ENCODE measurements at places on chromosomes 5 and 9. TPM values are rescaled to one million over a fixed set of nuclear protein-coding genes. Genes with fewer than 3 reads are reported as not detected.

GRCh38 chr9:127177231-127177630 lies 54.8 kb upstream of the ANGPTL2 start:
- H3K27me3 ChIP-seq = no peaks in the 10 kb centered on the region
- no peaks in the 10 kb centered on the region for H3K4me1 ChIP-seq
- no peak overlapping the region for H3K27ac ChIP-seq
- no peak for DNase-seq
- H3K36me3 ChIP-seq = no peaks in the 10 kb centered on the region

DNA sequence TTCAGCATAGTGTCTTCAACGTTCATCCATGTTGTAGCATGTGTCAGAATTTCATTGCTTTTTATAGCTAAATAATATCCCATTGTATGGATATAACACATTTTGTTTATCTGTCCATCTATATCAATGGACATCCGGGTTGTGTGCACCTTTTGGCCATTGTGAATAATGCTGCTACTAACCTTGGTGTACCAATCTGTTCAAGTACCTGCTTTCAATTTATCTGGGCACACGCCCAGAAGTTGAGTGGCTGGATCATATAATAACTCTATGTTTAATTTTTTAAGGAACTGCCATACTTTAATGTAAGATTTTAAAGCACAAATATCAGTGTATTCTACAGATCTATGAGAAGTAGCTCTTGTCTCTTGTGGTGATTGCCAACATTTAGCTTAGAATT lies 43.5 kb downstream of the SCAI start:
- no peak overlapping the region for H3K4me3 ChIP-seq
- no peaks in the 10 kb centered on the region for H3K27me3 ChIP-seq
- no peak overlapping the region for H3K27ac ChIP-seq

GRCh38 chr9:70297141-70297540 lies 38.4 kb downstream of the SMC5 start:
- no peak overlapping the region for H3K27ac ChIP-seq
- no peaks in the 10 kb centered on the region for H3K4me1 ChIP-seq
- no peak for DNase-seq
- no peak overlapping the region for H3K4me3 ChIP-seq
- no peaks in the 10 kb centered on the region for H3K27me3 ChIP-seq
- H3K36me3 ChIP-seq = peaks cover 50% of the 10 kb centered on the region

DNA sequence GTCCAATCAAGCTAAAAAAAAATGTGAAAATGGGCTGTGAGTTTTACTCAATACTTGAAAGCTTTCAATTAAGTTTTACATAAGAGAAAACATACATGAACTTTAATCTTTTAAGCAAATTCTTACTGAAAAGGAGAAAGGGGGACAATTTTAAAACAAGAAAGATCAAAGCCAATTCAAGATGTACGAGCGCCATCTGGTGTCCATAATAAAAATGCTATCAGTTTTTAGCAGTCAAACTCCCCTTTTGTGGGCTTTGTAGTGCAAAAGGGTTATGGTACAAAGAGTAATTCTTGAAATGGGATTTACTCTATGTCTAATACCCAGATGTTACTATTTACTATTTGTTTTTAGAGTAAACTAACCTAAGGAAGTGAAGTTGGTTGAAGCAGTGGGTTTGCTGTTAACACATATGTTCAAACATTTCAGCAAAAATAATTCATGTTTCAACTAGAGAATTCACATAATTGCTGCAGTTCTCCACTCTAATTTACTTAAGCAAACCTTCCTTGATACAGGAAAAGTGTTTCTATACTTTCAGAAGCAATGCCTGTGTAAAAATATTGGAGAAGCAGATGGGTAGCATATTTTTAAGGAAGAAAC lies 228.2 kb upstream of the TYRP1 start:
- DNase-seq = peak; percentile 55
- no peak overlapping the region for H3K27ac ChIP-seq
- no peaks in the 10 kb centered on the region for H3K36me3 ChIP-seq
- H3K27me3 ChIP-seq = no peaks in the 10 kb centered on the region
- H3K4me1 ChIP-seq = no peaks in the 10 kb centered on the region

- no peaks in the 10 kb centered on the region for H3K36me3 ChIP-seq
- no peak overlapping the region for H3K27ac ChIP-seq
- H3K27me3 ChIP-seq = no peaks in the 10 kb centered on the region
- no peaks in the 10 kb centered on the region for H3K4me1 ChIP-seq
Measured at GRCh38 chr9:129068990-129069861, 11.7 kb upstream of the DOLPP1 start.

- no peak for DNase-seq
- H3K27me3 ChIP-seq = no peaks in the 10 kb centered on the region
- H3K27ac ChIP-seq = no peak overlapping the region
- H3K36me3 ChIP-seq = no peaks in the 10 kb centered on the region
Measured at GRCh38 chr9:94150279-94150828, 66.1 kb downstream of the PTPDC1 start.

- no peak overlapping the region for H3K27ac ChIP-seq
- H3K4me1 ChIP-seq = peaks cover 11% of the 10 kb centered on the region
- H3K4me3 ChIP-seq = no peak overlapping the region
- no peaks in the 10 kb centered on the region for H3K36me3 ChIP-seq
- DNase-seq = no peak
Measured at GRCh38 chr5:1141834-1142233, 30.0 kb upstream of the SLC12A7 start.

- H3K4me3 ChIP-seq = no peak overlapping the region
- H3K4me1 ChIP-seq = no peaks in the 10 kb centered on the region
- H3K36me3 ChIP-seq = no peaks in the 10 kb centered on the region
- DNase-seq = no peak
Measured at GRCh38 chr5:67805666-67806348, 409.7 kb upstream of the PIK3R1 start.

GRCh38 chr9:129868872-129869486 lies 33.7 kb downstream of the USP20 start:
- DNase-seq = no peak
- no peaks in the 10 kb centered on the region for H3K36me3 ChIP-seq
- peaks cover 5% of the 10 kb centered on the region for H3K4me1 ChIP-seq
- H3K27ac ChIP-seq = no peak overlapping the region
- no peak overlapping the region for H3K4me3 ChIP-seq
- H3K27me3 ChIP-seq = no peaks in the 10 kb centered on the region

DNA sequence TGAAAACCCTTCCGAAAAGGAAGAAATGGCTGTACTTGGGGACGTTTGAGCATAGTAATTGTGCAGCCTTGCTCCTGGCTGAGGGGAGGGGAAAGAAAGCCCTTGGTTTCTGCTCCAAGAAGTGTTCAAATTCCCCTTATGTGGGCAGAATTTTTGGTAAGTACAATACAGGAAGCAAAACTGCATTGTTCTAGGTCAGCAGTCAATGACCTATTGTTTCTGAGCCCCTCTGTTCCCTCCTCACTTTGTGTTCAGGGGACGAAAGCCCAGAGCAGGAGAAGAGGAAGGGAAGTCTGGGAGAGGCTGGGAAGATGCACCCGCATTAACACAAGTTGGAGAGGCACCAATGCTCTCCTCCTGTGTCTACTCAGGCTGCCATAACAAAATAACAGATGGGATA lies 11.9 kb downstream of the BASP1 start:
- no peak overlapping the region for H3K4me3 ChIP-seq
- peaks cover 46% of the 10 kb centered on the region for H3K36me3 ChIP-seq
- no peaks in the 10 kb centered on the region for H3K27me3 ChIP-seq
- H3K27ac ChIP-seq = peak overlapping the region; percentile 61
- DNase-seq = no peak

DNA sequence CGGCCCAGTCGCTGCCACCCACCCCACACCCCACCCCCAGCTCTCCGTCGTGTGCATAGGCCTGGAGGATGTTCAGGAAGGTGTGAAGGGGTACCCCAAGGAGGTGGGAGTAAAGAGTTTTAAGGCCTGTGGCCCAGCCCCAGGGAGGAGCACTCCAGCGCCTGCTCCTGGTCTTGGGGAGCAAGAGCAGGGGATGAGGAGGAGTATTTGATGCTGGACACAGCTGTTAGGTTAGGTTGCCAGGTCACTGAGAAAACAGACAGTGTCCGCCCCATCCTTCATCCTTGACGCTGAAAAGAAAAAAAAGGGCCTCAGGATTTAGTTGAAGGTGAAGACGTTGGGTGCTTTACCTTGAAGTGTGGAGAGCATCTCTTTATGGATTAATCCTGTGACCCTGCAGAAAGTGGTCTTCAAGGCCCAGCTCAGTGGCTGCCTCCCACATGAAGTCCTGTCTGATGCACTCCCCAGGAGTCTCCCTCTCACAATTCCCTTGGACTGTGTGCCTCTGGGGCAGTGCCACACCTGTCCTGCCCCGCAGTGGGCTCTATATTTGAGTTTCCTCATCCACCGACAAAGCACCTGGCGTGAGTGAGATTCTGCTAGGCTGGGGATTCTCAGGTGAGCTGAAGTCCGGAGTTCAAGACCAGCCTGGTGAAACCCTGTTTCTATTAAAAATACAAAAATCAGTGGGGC lies 101.8 kb downstream of the SPRY4 start:
- H3K4me1 ChIP-seq = peaks cover 34% of the 10 kb centered on the region
- DNase-seq = no peak
- no peaks in the 10 kb centered on the region for H3K36me3 ChIP-seq
- no peaks in the 10 kb centered on the region for H3K27me3 ChIP-seq
- no peak overlapping the region for H3K4me3 ChIP-seq

DNA sequence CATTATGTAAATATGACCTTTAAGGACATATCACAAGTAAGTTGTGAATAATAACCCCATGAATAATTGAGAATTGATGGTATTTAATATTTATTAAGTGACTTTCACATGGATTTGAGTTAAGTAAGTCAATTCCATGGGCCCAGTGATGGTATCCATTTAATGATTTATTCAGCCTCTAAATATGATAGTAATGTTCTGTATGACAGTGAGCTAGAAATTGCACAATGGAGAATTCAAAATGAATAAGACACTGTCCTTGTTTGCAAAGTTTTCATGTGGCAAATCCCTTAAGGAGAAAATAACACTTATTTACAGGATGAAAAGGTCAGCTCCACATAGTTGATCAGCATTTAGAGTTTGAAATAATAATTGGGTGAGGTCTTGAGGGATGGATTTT lies 160.7 kb downstream of the PDE4D start:
- no peak overlapping the region for H3K4me3 ChIP-seq
- H3K27ac ChIP-seq = no peak overlapping the region
- no peak for DNase-seq
- peaks cover 6% of the 10 kb centered on the region for H3K27me3 ChIP-seq
- no peaks in the 10 kb centered on the region for H3K4me1 ChIP-seq
- H3K36me3 ChIP-seq = no peaks in the 10 kb centered on the region

DNA sequence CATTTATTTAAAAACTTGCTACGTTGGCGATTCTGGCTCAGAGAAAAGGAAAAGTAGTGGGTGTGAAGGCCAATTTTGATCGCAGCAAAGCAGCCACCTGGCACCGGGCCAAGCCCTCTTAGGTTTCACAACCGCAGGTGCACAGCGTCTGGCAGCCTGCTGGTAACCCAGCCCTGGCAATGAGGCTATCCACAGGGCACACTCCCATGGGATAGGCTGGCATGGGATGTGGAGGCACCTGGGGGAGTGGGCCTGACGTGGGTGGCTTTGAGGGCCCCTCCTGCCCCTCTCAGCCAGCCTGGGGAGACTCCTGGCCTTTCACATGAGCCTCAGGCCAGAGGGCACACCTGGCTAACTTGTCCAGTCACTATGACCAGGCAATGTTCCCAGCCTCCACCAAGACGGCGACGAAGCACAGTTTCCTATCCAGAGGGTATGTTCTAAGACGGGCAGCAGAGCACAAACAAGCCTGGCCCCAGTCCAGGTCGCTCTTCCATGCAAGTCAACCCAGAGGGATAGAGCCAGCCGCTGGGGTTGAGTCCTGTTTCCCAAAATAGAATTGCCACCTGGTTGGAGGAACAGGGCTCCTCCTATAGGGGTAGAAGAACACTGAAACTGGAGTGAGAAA lies 19.0 kb downstream of the CMBL start:
- no peak overlapping the region for H3K4me3 ChIP-seq
- H3K27ac ChIP-seq = no peak overlapping the region
- H3K4me1 ChIP-seq = peaks cover 16% of the 10 kb centered on the region
- no peaks in the 10 kb centered on the region for H3K36me3 ChIP-seq

GRCh38 chr5:32076699-32077695 lies 97.1 kb downstream of the GOLPH3 start:
- H3K36me3 ChIP-seq = no peaks in the 10 kb centered on the region
- H3K27me3 ChIP-seq = no peaks in the 10 kb centered on the region
- H3K4me3 ChIP-seq = no peak overlapping the region
- peak; percentile 75 for DNase-seq

GRCh38 chr5:5291357-5291756 lies 131.1 kb upstream of the ICE1 start:
- no peak overlapping the region for H3K27ac ChIP-seq
- no peak overlapping the region for H3K4me3 ChIP-seq
- H3K36me3 ChIP-seq = no peaks in the 10 kb centered on the region
- no peaks in the 10 kb centered on the region for H3K4me1 ChIP-seq

- no peaks in the 10 kb centered on the region for H3K4me1 ChIP-seq
- no peak for DNase-seq
- H3K27ac ChIP-seq = no peak overlapping the region
- H3K27me3 ChIP-seq = no peaks in the 10 kb centered on the region
Measured at GRCh38 chr5:3512361-3513095, 83.1 kb upstream of the IRX1 start.

GRCh38 chr5:73945505-73945904 lies 319.5 kb downstream of the ARHGEF28 start:
- H3K27me3 ChIP-seq = peaks cover 35% of the 10 kb centered on the region
- peak; percentile 40 for DNase-seq
- H3K27ac ChIP-seq = no peak overlapping the region

DNA sequence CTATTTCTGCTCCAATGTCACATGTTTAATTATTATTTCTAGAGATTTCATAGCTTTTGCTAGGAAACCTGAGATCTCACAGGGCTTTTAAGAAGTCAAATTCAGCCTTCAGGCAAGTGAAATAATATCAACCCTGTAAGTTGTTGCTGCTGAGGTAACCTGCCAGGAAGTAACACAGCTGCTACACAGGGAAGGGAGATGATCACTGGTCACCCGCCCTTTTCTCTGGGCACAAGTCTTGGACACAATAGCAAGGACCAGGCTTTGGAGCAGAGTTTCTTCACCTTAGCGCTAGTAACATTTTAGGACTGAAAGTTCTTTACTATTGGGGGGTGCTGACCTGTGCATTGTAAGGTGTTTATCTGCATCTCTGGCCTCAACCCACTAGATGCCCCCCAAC lies 50.1 kb downstream of the PTTG1 start:
- no peak overlapping the region for H3K4me3 ChIP-seq
- H3K4me1 ChIP-seq = no peaks in the 10 kb centered on the region
- no peaks in the 10 kb centered on the region for H3K27me3 ChIP-seq
- no peak for DNase-seq
- H3K27ac ChIP-seq = no peak overlapping the region
- H3K36me3 ChIP-seq = no peaks in the 10 kb centered on the region

Gene PRR16
- total RNA-seq = not detected

Gene TLE1
- 3.1 TPM for total RNA-seq

Gene FBLL1
- total RNA-seq = 1.0 TPM

Gene CYSRT1
- not detected for total RNA-seq

Gene CDC37L1
- 26.8 TPM for total RNA-seq

Gene IQGAP2
- total RNA-seq = 34.0 TPM

Gene NRG2
- not detected for total RNA-seq

Gene NUTM2F
- not detected for total RNA-seq

Gene EIF4EBP3
- total RNA-seq = 7.6 TPM

Gene SMIM33
- not detected for total RNA-seq

Gene ANKRD34B
- total RNA-seq = not detected

Gene WNT8A
- not detected for total RNA-seq

Gene PRDM9
- not detected for total RNA-seq

Gene CNTNAP3B
- total RNA-seq = 0.34 TPM

Gene SVEP1
- total RNA-seq = 0.45 TPM

Measured in A673 (cell line).